ENCODE measurements at places on chromosomes 3 and 15.

- DNase-seq = no peak
These were observed 102.8 kb upstream of the CLDN18 start for GRCh38 chr3:137906985-137907649.

DNA sequence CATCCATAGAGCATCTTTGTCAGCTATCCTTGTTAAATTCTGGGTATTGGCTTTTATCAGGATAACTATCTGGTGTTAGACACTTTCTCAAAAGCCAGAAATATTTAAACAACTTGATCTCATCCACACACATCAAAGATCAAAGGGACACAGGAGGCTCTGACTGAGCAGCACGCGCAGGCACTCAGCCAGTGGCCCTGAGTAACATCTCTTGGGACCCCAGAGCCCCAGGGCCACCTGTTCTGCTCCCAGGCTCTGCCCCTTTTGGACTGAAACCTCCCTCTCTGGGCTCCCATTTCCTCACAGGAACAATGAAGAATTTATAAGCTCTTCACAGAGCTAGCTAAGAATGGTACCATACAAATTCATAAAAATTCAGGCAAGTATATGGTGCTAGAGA lies 16.1 kb downstream of the ATP10A start:
- no peak for DNase-seq

DNA sequence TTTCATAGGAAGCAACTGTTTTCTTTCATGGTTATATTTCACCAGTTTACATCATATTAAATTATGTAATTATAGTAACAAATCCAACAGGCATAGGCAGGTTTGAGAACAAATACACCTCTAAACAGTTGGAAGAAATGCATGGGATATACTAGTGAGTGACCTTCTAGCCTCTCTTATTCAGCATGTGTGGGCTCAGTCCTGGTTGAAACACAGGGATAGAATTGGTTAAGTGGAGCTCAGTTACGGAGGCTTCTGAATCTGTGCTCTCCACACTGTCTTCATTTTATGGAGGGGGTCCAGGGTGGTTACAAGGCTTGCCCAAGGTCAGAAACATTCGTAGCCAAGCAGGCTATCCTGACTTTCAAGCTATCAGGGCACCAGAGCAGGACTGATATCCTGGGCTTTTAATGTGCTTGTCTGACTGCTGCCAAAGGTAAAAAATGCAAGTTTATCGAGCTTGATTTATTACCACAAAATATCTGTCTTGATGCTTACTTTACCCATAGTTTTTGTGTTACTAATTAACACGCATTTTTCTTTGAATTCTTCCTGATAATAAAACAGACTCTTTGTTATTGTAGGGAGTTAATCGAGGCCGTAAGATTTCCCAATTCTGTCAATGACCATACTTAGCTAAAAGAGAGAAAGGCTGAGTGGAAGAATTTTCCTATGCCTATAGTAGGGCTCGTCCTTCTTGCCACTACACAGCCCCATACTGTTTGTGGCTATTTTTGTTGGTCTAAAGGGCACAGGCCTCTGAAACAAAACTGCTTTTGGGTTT lies 89.6 kb downstream of the FILIP1L start:
- no peak for DNase-seq

DNA sequence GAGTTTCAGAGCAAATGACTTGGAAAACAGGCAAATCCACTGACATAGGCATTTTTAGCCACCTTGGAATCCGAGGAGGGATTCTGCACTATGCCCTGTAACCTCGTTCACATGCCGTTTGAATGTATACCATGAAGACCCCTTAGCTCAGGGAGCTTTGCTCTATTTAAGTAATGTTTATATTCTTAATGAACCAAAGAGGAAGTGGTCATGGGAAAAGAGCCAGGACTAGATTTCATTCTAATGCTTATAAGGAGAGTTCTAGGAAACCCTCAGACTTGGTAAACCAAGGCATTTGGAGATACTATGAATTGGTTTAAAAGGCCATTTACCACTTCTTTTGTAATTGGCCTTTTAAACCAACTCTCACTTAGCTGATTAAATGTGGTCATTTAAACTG lies 178.9 kb downstream of the IGF1R start:
- no peak for DNase-seq

GRCh38 chr3:106117490-106117858 lies 248.7 kb upstream of the CBLB start:
- DNase-seq = no peak

DNA sequence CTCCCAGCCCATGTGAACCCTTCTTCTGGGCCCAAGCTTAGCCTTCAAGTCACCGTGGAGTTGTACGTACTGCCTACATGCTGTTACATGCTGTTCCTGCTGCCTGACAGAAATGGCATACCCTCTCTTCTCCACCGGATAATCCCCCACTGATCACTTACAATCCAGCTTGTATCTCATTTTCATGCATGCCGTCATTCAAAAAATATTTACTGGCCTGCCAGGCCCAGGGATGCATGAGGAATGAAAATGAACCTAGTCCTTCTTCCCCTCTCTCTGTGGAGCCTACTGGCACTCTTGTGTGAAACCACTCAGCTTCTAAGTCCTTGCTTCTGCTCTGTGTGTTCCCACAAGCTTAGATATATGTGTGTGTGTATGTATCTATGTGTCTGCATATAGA lies 60.6 kb downstream of the WNT5A start:
- no peak for DNase-seq

DNA sequence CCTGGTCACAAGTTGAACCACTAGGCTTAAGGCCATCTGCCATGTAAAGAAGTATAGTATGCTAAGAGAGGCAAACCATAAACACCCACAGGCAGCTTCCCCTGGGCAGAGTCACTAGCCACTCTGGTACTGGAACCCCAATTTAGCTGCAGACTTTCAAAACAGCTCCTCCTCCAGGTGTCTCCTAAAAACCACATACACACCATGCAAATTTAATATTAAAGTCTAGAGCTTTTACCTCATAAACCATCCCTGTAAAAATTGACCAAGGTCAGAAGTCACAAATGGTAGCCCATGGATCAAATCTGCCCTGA lies 99.1 kb upstream of the STT3B start:
- DNase-seq = no peak

DNA sequence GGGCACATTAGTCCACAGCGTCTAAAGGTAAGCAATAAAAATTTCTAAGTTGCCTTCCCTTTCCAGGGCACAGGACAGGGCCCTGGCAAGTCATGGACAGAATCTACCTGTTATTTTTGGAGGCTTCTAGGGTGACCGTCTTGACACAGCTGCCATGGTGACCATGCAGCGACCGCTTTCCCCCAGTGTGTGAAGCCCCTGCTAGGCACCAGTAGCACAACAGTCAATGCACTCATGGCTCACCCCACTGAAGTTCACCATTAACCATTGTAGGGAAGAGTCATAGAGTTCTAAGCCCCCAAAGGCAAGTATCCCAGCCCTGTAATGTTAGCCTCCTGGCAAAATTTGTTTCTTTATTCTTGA lies 43.8 kb upstream of the SLCO2A1 start:
- no peak for DNase-seq
